Tibial artery (tissue), 4 donors: ENCODE measurements at places on chromosomes 13 and 19.

DNA sequence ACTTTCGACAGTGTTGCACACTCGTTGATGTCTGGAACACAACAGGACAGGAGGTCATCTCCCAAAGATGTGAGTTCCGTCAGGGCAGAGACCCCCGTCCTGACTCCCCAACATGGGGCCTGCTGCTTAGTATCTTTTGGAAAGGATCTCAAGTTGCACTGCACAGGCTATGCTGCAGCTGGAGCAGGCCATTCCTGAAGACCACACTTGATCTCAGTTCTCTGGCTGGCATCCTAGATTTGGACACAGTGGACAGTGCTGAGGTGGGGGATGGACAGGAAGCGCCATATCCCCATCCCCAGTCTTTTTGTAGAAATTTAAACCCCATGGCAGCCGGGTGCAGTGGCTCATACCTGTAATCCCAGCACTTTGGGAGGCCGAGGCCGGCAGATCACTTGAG lies 5.9 kb downstream of the ADGRE2 start:
- H3K36me3 ChIP-seq, result no peaks in the 10 kb centered on the region
- DNase-seq, result no peak
- peaks cover 36% of the 10 kb centered on the region for H3K27me3 ChIP-seq
- no peak overlapping the region for H3K27ac ChIP-seq
- no peak overlapping the region for H3K4me3 ChIP-seq
- peaks cover 3% of the 10 kb centered on the region for H3K4me1 ChIP-seq

DNA sequence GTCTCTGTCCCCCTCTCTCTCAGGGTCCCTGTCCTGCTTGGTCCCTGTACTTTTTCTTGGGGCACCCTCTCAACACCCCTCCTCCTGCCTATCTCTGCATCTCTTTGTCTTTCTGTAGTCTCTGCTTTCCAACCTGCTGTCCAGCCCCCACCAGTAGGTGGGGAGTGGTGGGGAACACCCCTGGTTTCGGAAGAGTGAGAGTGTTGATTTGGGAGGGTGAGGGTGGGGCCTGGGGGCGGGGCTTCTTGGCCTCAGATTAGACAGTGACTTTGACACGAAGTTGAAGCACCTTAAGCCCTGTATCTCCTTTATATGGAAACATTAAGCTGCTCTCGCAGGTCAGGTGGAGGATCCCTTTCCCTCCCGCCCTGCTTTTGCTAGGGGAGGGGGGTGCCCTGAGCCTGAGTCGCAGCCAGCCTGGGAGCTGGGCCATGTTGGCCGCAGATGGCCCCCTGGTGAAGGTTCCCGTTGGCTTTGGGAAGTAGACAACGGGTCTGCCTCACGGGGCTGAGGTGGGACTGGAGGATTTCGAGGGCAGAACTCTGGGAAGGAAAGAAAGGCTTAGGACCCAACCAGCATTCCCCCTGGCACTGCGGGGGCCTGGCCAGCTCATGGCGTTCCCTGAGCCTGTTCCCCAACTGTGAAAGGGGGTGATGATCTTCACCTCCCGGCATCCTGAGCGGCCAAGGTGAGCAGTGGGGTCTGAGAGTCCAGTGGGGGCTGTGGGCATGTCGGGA lies at the start of gene KCNJ14:
KCNJ14 (plus strand) TSS at position 404 of the 737 bp plus-strand sequence. CDS start 6,151 bp downstream, outside the sequence.
- no peak within 1 kb of the TSS for H3K27ac ChIP-seq
- no peak for DNase-seq
- H3K4me1 ChIP-seq, result no peaks in the 10 kb centered on the region
- no peak within 1 kb of the TSS for H3K4me3 ChIP-seq
- H3K36me3 ChIP-seq, result peaks cover 49% of the 10 kb centered on the region
- no peaks in the 10 kb centered on the region for H3K27me3 ChIP-seq

DNA sequence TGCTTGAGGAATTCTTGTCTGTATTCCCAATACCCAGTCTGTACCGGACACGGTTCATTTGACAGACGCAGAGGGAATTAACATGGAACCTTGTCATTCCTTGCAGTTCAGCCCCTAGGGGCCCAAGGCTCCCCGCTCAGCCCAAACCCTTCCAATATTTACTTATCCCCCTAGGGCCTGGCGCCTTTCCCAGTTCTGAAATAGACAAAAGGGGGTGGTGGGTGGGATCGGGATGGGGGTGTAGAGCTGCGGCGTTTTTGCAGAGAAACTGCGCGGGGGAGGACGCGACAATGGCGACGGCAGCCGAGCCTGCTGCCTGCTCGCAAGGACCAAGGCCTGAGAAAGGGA lies 583 bp downstream of the AKAP8L start:
- peaks cover 12% of the 10 kb centered on the region for H3K36me3 ChIP-seq
- no peak for DNase-seq
- H3K27me3 ChIP-seq, result no peaks in the 10 kb centered on the region
- H3K27ac ChIP-seq, result peak overlapping the region; percentile 87
- peaks cover 39% of the 10 kb centered on the region for H3K4me1 ChIP-seq

GRCh38 chr13:61247149-61247936 lies 168.3 kb downstream of the PCDH20 start:
- no peak overlapping the region for H3K27ac ChIP-seq
- no peaks in the 10 kb centered on the region for H3K36me3 ChIP-seq
- no peak overlapping the region for H3K4me3 ChIP-seq
- no peaks in the 10 kb centered on the region for H3K4me1 ChIP-seq

DNA sequence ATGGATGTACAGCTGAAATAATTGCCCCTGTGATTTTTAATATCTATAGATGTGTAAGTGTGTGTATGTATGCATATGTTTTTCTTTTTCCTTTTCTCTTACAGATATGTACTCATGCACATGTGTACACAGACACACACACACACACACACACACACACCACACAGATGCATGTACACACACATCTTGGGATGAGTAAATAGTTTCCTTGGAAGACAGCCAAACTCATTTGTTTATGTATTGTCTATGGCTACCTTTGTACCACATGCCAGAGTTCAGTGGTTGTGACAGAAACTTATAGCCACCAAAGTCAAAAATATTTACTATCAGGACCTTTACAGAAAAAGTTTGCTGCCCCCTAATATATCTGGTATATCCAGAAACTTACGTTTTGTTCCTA lies 192.6 kb downstream of the MAB21L1 start:
- no peak overlapping the region for H3K27ac ChIP-seq
- H3K36me3 ChIP-seq, result no peaks in the 10 kb centered on the region
- DNase-seq, result no peak
- H3K27me3 ChIP-seq, result no peaks in the 10 kb centered on the region
- H3K4me3 ChIP-seq, result no peak overlapping the region

- no peak overlapping the region for H3K4me3 ChIP-seq
- DNase-seq, result no peak
- H3K27ac ChIP-seq, result no peak overlapping the region
- no peaks in the 10 kb centered on the region for H3K27me3 ChIP-seq
- H3K4me1 ChIP-seq, result no peaks in the 10 kb centered on the region
Measured at GRCh38 chr13:30998136-30999088, 66.0 kb downstream of the TEX26 start.

DNA sequence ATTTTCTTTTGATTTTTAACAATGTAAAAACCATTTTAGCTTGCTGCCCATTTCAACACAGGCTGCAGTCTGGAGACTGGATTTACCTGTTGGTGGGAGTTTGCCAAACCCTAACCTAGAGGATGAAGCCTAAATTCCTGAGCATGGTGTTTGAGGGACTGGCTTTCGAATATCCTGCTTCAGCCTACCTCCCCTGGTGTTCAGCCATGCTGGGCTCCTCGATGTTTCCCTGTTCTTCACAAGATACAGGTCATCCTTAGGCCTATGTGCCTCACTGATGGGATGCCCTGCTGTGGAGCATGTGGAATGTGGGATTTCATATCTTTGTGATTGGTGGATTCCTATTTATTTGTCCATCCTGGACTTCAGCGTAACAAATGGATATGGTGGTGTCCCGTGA lies 20.4 kb upstream of the ERCC5 start:
- no peaks in the 10 kb centered on the region for H3K4me1 ChIP-seq
- H3K4me3 ChIP-seq, result no peak overlapping the region
- H3K36me3 ChIP-seq, result peaks cover 55% of the 10 kb centered on the region
- H3K27ac ChIP-seq, result no peak overlapping the region

- H3K36me3 ChIP-seq, result no peaks in the 10 kb centered on the region
- DNase-seq, result no peak
- no peaks in the 10 kb centered on the region for H3K27me3 ChIP-seq
Measured at GRCh38 chr13:70585109-70585508, 476.9 kb upstream of the KLHL1 start.

DNA sequence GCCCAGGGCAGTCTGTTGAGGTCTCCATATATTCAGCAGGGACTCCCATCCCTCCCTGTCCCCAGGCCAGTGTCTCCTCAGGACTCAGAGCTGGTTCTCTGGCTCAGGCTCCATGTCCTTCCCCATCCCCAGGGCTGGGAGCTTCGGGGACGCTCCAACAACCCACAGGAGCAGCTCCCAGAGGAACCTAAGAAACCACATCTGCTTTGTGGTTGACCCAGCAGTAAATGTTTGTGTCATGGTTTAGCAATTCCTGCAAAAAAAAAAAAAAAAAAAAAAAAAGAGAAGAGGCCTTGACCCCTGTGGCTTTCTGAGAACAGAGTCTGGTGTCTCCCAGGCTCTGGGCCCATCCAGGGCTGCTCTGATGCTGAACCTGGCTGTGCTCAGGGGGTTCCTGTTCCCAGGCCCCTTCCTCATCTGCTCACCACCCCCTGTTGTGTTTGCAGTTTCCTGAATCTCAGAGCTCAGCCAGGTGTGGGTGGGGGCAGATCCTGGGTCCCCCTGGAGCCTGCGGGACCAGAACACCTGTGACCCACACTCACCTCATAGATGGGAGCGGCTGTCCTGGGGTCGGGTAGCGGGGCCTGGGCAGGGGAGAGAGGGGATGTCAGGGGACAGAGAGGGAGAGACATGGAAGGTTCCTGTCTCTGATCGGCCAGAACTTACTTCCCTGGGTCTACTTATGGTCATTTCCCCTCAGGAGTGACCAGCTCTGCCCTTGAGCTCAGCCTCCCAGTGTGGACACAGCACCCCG lies 25.2 kb upstream of the CEACAM1 start:
- H3K36me3 ChIP-seq, result no peaks in the 10 kb centered on the region
- no peak overlapping the region for H3K27ac ChIP-seq
- no peak overlapping the region for H3K4me3 ChIP-seq
- H3K4me1 ChIP-seq, result no peaks in the 10 kb centered on the region

- H3K4me1 ChIP-seq, result peaks cover 27% of the 10 kb centered on the region
- peak within 1 kb of the TSS; percentile 83 for H3K27ac ChIP-seq
- peaks cover 22% of the 10 kb centered on the region for H3K36me3 ChIP-seq
- H3K27me3 ChIP-seq, result no peaks in the 10 kb centered on the region
Measured at GRCh38 chr19:4472174-4472974, at the start of gene HDGFL2. HDGFL2 (plus strand) TSS chr19:4472297; CDS start chr19:4472351, 54 bp downstream.

DNA sequence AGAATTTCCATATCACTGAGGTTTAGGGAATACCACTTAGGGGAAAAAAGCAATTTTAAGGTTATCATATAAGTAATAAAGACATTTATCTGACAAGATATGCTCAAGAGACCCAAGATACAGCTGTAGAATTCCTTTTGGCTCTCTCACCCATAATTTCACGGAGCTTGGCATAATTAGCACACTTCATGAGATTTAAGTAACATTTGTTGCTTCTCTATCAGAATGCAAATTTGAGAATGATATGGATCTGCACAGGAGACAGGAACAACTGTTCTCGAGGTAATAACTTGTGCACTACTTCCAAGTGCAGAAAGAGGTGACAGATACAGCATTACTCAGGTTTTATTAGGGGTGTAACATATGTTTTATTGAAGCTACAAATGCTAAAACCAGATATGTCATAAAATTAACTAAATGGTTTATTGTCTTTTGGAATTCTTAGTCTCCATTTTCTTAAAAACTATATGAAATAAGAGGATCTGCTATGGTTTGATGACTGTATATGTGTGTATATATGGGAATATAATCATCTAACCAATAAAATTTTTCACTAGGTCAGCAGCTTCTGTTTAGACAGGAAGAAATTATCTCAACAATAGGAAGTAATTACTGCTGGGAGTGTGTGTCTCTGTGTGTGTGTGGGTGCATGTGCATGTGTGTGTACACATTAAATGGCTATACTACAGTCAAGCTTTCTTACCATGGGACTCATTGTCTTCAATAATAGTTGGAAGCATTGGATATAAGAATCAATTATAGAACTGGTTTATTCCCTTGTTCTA lies 401.3 kb downstream of the PCDH17 start:
- no peak overlapping the region for H3K4me3 ChIP-seq
- no peak for DNase-seq
- no peaks in the 10 kb centered on the region for H3K36me3 ChIP-seq
- H3K27me3 ChIP-seq, result no peaks in the 10 kb centered on the region
- no peak overlapping the region for H3K27ac ChIP-seq

- no peak for DNase-seq
- no peaks in the 10 kb centered on the region for H3K36me3 ChIP-seq
- no peak overlapping the region for H3K4me3 ChIP-seq
- H3K27me3 ChIP-seq, result no peaks in the 10 kb centered on the region
- H3K27ac ChIP-seq, result peak overlapping the region; percentile 92
Measured at GRCh38 chr19:6088602-6089049, 21.7 kb downstream of the RFX2 start.

DNA sequence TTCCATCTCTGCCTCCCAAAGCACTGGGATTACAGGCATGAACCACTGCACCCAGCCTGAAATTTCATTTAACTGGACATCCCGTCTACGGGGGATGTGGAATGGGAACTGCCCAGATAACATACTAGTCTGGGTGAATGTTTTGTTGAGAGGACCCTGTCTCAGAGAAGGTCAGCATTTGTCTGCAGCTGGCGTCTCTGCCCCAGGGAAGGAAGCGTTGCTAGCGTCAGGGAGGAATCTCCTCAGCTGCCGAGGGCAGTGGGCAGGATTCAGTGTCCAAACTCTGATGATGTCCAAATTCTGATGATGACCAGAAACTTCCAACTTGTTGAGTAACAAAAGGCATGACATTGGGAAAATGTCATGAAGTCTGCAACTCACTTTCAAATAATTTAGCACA lies 3.1 kb downstream of the NXNL1 start:
- no peaks in the 10 kb centered on the region for H3K4me1 ChIP-seq
- no peak overlapping the region for H3K27ac ChIP-seq
- H3K27me3 ChIP-seq, result peaks cover 79% of the 10 kb centered on the region
- H3K36me3 ChIP-seq, result no peaks in the 10 kb centered on the region
- DNase-seq, result no peak

- peaks cover 65% of the 10 kb centered on the region for H3K4me1 ChIP-seq
- H3K36me3 ChIP-seq, result no peaks in the 10 kb centered on the region
- peak overlapping the region; percentile 28 for H3K27ac ChIP-seq
- DNase-seq, result peak; percentile 35
- H3K27me3 ChIP-seq, result no peaks in the 10 kb centered on the region
- no peak overlapping the region for H3K4me3 ChIP-seq
Measured at GRCh38 chr19:1411255-1412191, 4.1 kb downstream of the DAZAP1 start.

DNA sequence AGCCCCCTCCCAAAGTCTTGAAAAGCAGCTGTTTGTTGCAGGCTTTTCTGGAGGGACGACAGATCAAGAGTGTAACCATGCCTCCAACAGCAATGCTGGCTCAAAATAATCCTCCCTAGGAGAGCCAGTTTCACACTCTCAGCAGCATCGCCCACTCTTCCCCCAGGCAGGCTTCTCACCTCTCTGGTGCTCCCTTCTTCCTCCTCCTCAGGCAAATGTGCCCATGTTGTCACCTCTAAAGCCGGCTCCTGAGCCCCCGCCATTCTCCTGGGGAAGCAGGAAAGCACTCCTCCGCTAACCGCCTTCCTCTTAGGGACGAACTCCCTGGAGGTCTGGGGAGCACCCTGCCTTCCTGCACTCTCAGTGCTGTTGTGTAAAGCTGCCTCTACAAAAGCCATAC lies 98.9 kb upstream of the SGCG start:
- H3K27me3 ChIP-seq, result no peaks in the 10 kb centered on the region
- H3K4me3 ChIP-seq, result no peak overlapping the region
- no peaks in the 10 kb centered on the region for H3K36me3 ChIP-seq
- H3K4me1 ChIP-seq, result no peaks in the 10 kb centered on the region
- no peak for DNase-seq
